ENCODE measurements at places on chromosomes 4 and X.
A peak's percentile ranks its signal among the peaks of the same experiment; 100 is the strongest.

GRCh38 chr4:138650929-138651448 is 364.6 kb upstream of the NOCT start:
- DNase-seq: no peak

DNA sequence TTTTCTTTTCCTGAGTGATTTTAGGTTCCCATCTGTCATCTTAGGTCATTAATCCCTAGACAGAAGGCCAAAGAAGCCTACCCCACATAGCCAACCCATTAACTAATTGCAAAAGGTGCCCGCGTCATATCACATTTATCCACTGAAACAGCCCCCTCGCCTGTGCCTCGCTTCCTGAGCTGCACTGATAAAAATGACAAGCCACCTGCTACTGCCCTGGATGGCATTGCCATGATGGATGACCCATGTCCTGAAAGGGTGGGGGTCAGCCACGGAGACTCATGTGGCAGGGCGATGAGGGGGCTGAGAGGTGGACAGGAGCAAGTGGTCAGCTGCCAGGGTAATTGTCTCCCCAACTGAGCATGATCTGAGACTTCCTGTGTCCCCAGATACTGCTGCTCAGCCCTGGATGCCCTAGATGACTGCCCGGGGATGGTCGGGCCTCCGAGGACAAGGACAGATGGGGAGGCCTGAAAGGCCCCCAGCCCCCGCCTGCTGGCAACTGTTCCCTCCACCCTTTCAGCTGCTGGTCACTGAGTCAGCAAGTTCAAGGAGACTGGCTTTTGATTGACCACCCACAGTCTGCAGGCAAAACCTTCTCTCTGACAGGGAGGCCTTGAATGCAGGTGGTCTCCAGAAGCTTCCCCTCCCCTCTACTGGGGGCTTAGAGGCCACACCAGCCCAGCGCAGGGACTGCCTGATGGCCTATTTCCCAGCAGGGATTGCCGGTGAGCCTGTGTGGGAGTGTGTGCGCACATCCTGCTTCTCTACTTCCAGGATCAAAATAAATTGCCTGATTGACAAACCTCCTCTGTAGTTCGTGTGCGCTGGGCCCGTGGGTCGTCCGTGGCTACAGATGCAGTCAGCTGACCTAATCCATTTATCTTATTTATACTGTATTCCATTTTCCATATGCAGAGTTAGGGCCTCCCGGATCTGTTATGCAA is 496.3 kb downstream of the BCOR start:
- DNase-seq: no peak

GRCh38 chr4:37236165-37236564 is 8.4 kb upstream of the NWD2 start:
- no peak for DNase-seq

DNA sequence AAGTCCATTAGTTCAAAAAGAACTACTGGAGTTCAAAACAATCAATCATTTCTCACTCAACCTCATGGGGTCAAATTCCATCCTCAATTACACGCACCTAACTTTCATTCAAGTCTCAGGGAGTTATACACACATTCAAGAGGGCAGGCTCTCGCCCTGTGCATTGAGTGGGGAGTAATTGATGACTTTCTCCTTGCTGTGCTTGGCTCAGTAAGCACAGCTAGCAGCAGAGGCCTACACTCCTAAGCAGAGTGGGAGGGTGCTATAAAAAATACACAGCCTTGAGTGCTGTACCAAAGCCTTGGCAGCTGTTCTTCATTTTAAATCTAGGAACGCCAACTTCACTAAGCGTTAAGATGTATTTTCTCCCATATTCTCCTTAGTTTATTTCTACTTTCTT is 958.3 kb upstream of the ADGRL3 start:
- no peak for DNase-seq

GRCh38 chrX:101999644-102000539 is 68.1 kb upstream of the ZMAT1 start:
- no peak for DNase-seq

- DNase-seq: no peak
These were observed 58.1 kb upstream of the PARM1 start for GRCh38 chr4:74874753-74875367.

DNA sequence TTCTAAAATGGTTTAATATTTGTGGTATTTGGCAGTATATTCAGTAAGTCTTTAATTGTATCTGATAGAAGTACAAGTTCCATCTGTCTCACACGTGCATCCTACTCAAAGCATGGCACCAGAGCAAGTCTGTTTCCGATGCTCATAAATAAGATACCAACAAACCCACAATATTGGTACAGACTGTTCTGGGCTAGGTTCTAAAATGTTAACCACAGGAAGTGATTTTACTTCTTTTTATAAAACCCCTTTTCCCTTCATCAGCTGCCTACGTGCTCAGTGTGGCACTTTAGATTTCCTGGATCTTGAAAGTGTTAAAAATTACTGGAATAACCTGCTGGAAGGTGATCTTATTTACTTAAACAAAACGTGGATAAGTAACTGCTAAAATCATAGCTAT is 165.1 kb downstream of the CFAP299 start:
- DNase-seq: no peak

GRCh38 chr4:122810669-122811068 is 16.0 kb upstream of the FGF2 start:
- DNase-seq: no peak

DNA sequence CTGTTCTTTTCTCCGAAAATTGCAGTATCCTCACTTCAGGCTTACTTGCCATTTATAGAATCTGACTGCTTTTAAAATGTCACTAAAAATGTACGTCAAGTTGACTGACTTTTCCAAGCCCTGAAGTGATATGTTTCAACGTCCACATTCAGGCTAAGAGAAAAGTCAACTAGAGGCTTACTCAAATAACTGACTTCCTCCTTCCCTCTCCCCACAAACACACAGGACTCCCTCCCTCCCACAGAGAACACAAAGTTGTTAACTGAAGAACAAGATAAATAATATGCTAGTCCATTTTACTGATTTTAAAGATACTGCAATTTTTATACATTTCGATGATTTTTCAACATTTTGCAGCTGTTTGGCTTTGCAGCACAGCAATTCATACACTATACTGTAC is 13.8 kb upstream of the CDKL2 start:
- no peak for DNase-seq

DNA sequence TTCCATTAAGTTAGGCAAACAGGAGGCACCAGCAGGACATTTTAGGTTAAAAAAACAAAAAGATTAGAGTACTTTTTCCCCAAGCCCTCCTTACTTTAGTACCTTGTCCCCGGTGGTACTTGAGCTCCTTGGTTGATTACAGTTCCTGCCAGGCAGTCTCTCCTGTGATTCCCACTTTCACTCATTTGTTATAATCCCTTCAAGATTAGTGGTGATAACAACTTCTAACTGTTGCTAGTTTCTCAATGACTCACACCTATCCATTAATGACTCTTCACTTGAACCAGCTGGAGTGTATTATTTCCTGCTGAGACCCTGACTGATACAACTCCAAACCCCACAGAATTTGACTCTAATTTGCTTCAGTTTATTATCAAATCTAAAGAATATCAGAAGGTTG is 765.0 kb upstream of the DIAPH2 start:
- no peak for DNase-seq

DNA sequence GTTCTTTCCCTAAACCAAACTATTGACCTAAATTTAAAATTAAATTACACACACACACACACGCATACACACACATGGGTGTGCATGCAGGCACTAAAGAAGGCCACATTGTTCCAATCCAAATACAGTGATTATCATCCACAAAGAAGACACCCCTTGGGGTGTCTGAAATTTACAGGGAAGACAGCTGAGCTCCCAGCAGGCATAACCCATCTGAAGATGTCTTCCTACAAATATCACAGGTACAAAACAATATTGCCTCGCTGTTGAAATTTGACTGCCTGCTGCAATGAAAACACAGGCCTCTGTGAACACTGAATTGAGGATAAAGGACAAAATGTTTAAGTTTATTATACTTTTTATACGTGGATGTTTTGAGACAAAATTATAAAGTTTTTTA is 50.2 kb upstream of the SLC7A11 start:
- no peak for DNase-seq

- no peak for DNase-seq
These were observed 138.0 kb downstream of the SHOX start for GRCh38 chrX:768596-768995.

DNA sequence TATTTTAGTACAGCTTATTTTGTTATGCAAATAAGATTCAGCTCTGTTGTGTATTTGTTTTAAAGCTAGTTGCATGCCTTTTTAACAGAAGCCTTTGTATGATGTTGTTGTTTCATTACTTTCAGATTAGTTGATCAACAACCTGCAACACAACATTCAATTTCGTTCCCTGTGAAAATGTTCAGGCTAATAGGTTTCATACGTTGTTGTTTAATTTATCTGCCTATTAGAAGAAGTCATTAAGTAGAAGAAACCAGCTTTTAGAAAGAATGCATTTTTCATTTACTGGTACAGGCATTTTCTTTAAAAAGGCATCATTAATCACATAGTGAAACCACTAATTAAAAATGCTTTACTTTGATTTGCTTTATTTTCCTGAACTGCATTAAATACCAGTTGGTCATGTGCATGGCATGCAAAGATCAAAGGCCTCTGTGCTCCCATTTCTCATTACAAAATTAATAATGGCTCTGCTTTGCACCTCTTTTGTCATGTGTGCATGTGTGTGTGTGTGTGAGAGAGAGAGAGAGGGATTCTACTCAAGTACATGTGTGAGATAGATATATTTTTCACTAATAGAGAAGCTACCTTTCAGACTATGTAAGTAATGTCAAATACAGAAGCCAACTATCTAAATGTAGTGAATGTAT is 29.2 kb upstream of the CTSO start:
- no peak for DNase-seq

DNA sequence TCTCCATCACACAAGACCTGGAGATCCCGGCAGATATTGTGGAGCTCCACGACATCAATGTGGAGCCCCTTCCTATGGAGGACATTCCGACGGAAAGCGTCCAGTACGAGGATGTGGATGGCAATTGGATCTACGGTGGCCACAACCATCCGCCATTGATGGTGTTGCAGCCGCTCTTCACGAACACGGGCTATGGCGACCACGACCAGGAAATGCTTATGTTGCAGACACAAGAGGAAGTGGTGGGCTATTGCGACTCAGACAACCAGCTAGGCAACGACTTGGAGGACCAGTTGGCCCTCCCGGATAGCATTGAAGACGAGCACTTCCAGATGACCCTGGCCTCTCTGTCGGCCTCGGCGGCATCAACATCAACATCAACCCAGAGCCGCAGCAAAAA is 717 bp downstream of the YY2 start:
- DNase-seq: no peak

- no peak for DNase-seq
These were observed 79.1 kb downstream of the MID1IP1 start for GRCh38 chrX:38880296-38880854.

DNA sequence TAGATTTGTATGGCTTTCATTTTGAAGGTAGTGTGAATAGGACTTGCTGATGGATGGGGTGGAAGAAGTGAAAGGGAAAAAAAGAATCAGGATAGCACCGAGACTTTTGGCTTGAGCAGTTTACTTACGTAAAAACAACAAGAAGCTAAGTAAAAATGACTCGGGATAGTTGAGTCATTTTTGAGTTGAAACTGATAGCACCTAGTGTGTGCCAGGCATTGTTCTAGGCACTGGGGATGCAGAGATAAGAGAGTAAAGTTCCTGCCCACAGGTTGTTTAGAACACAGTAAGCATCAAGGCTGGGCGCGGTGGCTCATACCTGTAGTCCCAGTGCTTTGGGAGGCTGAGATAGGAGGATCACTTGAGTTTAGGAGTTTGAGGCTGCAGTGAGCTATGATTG is 34.7 kb downstream of the ADD1 start:
- DNase-seq: no peak

DNA sequence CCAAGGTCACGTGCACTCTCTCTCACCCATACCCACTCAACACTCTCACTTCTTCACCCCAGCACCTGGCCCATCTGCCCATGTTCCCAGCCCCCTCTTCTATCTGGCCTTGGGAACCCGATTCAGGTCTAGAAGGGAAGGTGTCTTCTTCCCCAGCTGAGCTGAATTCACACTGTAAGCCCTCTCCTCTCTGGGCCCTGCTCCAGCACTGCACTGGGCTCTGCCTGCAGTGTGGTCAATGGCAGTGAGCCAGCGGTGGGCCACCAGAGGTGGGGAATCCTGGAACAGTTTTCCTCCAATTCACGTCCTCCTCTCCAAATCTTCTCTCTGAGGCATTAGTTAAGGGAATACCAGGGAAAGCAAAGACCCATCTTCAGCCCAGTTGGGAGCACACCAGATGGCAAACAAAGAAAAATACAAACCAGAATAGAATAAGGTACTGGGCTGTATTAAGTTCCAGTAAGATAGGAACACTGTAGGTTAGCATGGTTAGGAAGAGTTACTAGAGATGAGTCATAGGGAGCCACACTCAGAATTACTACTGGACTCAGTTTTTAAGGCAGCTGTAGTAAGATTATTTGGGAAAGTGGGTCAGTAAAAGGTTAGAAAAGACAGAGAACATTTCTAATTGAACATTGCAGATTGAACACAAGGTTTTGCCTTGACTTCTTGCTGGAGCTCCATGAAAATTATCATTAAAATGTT is 5.0 kb downstream of the AWAT2 start:
- no peak for DNase-seq

- DNase-seq: no peak
These were observed 860.9 kb upstream of the LCORL start for GRCh38 chr4:18882468-18882867.

DNA sequence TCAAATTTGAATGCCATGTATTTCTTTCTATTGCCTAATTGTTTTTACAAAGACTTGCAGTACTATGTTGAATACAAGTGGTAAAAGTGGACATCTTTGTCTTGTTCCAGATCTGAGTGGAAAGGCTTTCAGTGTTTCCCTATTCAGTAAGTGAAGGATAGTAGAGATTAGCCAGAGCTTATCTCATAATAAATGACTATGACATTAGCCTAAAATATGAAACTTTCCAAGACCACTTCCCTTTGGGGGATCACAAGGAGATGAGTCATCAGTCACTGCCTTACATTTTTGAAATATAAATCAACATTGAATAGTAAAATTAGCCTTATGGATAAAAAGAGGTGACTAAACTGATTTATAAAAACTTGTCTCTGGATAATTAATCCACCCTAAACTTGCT is 554.1 kb upstream of the MAGEB2 start:
- no peak for DNase-seq

GRCh38 chrX:17185431-17185830 is 189.6 kb upstream of the NHS start:
- DNase-seq: no peak

- no peak for DNase-seq
These were observed 1100.2 kb upstream of the INTU start for GRCh38 chr4:126532527-126532926.

- DNase-seq: no peak
These were observed 13.0 kb downstream of the SH3BP2 start for GRCh38 chr4:2805712-2806389.

- no peak for DNase-seq
These were observed 20.3 kb downstream of the HS3ST1 start for GRCh38 chr4:11408233-11408967.

GRCh38 chr4:13654162-13654797 is 26.8 kb upstream of the BOD1L1 start:
- peak; percentile 65 for DNase-seq

GRCh38 chr4:101141855-101142254 is 205.5 kb downstream of the PPP3CA start:
- no peak for DNase-seq

All from stimulated activated CD4-positive, alpha-beta T cell treated with anti-CD3 and anti-CD28 coated beads, Interleukin-1b, Interleukin-23, amount 100 ng/mL, for 1 hour (primary cell).